ENCODE measurements at places on chromosomes 13 and 19. TPM values are rescaled to one million over a fixed set of nuclear protein-coding genes. Genes with fewer than 3 reads are reported as not detected.

DNA sequence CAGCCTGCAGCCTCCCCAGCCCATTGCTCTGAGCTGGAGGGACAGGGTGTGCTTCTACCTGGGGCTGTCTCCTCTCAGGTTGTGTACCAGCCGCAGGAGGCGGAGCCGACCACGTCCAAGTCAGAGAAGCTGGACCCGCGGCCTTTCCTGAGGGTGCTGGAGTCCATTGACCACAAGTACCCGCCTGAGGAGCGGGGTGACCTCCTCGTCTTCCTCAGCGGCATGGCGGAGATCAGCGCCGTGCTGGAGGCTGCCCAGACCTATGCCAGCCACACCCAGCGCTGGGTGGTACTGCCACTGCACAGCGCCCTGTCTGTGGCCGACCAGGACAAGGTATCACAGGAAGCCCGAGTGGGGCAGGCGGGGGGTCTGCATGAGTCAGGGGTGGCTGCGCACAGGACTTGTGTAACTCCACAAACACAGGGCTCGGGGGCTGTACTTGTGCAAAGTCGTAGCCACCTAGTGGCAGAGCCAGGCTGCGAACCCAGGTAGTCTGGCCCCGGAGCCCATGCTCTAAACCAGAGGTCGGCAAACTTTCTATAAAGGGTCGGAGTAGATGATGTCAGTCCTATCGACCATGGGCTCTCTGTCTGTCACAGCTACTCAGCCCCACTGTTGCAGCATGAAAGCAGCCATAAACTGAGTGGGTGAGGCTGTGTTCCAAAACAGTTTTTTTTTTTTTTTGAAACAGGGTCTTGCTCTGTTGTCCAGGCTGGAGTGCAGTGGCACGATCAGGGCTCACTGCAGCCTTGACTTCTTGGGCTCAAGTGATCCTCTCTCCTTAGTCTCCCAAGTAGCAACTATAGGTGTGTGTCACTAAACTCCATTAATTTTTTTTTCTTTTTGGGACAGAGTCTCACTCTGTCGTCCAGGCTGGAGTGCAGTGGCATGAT, 8.9 kb downstream of the DHX34 start:
- DNase-seq = no peak

- DNase-seq = no peak
Observed at GRCh38 chr19:1468274-1468820, 10.7 kb downstream of the C19orf25 start.

GRCh38 chr19:31961191-31961590, 384.2 kb upstream of the ZNF507 start:
- no peak for DNase-seq

DNA sequence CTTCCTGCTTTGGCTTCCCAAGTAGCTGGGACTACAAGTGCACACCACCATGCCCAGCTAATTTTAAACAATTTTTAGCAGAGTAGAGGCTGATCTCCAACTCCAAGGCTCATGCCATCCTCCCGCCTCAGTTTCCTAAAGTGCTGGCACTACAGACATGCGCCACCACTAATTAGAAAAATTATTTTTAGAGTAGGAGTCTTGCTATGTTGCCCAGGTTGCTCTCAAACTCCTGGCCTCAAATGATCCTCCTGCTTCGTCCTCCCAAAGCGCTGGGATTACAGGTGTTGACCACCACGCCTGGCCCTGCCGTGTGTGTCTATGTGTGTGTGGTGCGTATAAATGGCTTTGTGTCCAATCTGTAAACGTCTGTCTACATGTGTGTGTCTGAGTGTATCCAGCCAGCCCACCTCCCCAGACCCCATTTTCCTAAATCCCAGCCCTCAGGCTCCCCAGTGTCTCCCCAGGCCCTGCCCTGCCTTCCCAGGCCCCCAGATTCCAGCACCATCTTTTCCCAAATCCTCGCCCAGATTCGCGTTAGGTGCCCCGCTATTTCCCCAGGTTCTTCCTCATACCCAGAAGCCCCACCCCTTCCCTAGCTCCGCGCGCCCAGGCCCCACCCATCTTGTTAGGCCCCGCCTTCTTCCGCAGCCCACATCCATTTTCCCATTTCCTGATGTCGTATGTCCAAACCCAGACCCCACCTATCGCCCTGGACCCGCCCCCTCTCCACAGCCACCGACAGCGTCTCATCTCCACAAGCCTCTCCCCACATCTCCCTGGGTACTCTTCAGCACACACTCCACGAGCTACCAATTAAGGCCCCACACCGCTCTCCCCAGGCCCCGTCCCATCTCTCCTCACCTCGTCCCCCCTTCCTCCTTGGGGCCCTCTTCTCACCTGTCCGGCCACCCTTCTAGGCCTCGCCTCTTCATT, 24.9 kb downstream of the SLC8A2 start:
- DNase-seq = peak; percentile 63

- no peak for DNase-seq
Observed at GRCh38 chr13:96925916-96926628, 68.2 kb downstream of the OXGR1 start.

The APOC4 gene
- not detected for total RNA-seq

The NTN5 gene
- 0.16 TPM for total RNA-seq
